ENCODE measurements at places on chromosomes 12 and 14.

GRCh38 chr12:45049912-45050750, 768 bp downstream of the DBX2 start:
- DNase-seq, result no peak

DNA sequence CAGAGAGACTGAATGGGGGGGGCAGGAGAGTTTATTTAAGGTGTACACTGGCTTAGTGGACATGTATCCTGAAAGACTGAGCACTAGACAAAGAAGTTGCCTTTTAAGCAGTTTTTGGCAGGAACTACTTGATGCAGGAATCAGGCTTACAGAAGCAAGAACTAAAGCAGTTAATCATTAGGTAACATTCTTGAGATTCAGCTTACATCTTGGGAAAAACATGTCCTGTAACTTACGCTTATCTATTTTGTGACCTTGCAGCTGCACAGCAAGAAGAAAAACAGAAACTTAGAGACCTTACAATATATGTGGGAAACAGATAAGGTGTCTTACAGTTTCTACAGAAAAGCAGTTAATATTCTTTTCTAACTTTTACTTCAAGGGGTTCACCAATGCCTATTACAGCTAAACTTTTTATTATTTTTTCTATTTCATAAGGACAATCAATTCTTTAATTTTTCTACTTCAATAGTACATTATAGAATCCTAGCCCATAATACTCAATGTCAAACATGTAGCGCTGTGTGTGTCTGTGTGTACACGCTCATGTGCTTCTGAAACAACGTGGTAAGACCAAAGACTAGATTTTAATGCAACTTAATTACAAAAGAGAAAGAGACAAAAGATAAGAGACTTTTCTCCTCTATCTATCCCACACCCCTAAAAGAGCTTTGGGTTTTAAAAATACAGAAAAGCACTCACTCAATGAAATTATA, 276.9 kb downstream of the PRKD1 start:
- DNase-seq, result no peak

GRCh38 chr14:58846682-58847465, 209.1 kb downstream of the DACT1 start:
- DNase-seq, result no peak

DNA sequence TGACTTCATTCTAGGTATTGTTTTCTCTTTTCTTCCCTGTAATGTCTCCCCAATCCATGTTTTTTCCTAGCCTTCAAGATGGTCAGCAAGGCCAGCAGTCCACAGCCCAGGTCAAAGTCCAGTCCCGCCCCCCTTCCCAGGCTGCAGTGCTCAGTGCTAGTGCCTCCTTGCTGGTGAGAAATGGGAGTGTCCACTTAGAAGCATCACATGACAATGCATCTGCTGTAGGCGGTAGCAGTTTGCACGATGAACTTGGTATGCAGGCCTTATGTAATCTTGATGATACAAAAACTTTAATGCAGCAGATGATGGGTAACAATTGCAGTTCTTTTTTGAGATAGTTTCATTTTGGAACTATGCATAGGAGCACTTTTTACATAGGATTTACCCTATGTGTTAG, 88.4 kb downstream of the PCNX1 start:
- DNase-seq, result no peak

- DNase-seq, result peak; percentile 30
These were observed 12.5 kb upstream of the IFT81 start for GRCh38 chr12:110111476-110112334.

GRCh38 chr12:69274861-69275260, 35.5 kb downstream of the CPSF6 start:
- DNase-seq, result no peak

- DNase-seq, result no peak
These were observed 23.2 kb upstream of the SERPINA12 start for GRCh38 chr14:94532447-94532846.

- DNase-seq, result no peak
These were observed 343.9 kb downstream of the CCER1 start for GRCh38 chr12:90611048-90611447.

GRCh38 chr14:92513966-92514843, 624 bp downstream of the RIN3 start:
- DNase-seq, result no peak

DNA sequence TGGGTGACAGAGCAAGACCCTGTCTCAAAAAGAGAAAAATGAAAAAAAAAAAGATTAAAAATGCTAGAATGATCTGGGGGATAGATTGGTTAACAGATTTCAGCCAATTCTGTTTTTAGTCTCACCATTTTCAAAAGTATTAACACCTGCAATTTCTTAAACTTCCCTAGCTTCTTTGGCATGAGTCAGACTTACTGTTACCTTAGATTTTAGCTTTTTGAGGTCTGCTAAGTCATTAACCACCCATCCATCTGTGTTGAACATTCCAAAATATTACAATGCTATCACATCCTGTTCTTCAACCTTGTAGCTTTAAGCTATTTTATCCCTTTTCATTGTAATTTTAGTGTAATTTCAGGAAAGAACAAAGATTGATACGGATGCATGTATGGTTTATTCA, 59.3 kb downstream of the PPP1R13B start:
- no peak for DNase-seq

DNA sequence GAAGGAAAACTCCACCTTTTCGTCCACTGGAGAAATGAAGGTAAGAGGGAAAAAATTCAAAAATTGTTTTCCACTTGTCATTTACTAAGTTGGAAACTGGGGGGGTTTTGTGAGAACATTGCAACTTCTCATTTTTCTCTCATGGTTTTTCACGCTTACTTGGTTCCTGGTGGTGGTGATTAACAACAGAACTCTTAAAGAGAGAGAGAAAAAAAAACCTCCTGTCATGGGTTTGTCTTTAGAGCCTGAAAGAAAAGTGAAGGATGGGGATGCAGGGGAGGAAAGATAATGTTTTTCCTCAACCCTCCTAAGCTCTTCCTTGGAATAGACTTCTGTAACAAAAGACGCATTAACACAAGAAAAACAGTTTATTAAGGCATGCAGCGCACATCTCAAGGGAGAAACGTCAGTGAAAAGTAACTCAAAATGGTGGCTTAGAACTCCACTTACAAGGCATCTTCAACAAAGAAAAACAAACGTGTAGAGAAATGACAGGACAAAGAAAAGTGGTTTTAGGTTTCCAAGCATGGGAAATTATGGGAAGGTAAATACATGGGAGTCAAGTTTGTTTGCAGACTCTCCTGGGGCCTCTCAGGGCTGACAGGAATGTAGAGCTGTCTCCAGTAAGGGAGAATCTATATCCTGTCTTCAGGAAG, 81.9 kb upstream of the ATF7IP start:
- DNase-seq, result peak; percentile 90

- DNase-seq, result no peak
These were observed 22.8 kb upstream of the SLC38A2 start for GRCh38 chr12:46395388-46395787.

- DNase-seq, result no peak
These were observed 198.0 kb upstream of the SYT1 start for GRCh38 chr12:78666584-78666983.

DNA sequence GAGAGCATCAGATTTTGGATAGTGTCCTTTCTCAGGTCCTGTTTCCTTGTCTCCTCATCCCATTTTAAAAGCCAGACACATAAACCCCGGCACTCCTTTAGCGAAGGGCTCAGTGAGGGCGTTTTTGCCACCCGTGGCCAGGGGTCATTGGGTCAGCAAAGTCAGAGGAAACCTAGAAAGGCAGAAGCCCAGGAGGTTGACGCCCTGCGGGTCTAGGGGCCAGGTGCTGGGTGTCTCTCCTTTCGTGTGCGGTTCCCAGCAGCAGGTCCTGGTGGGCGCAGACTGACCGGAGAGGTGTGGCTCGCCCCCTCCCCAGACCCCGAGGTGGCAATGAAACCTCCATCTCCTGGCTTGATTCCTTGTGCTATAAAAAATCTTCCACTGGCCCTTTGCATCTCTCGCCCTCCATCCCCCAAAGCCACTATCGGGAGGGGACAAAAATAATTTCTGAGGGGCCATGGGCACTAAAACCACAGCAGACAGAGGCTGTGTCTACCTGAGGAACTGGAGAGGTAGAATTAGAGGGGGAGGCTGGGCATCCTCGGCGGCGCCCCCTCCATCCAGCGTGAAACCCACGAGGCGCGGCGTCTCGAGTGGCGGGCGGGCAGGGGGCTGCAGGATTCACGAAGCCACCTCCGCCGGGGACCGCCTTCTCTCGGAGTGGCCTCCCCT, 858 bp upstream of the FRMD6 start:
- DNase-seq, result no peak

DNA sequence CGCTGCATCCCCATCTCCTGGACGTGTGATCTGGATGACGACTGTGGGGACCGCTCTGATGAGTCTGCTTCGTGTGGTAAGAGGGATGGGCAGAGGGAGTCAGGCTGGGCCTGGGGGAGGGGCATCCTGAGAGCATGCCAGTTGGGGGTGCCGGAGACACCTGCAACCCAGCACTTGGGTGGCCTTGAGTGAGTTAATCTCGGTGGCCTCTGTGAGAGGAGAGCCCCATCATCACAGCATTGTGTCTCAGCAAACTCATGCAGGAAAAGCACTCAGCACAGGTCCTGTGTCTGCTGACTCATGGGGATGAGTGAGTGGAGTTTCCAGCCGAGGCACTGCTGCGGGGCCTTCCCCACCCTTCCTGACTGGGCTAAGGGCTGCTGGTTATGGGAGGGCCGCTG, 19.6 kb upstream of the LRP1-AS start:
- no peak for DNase-seq

DNA sequence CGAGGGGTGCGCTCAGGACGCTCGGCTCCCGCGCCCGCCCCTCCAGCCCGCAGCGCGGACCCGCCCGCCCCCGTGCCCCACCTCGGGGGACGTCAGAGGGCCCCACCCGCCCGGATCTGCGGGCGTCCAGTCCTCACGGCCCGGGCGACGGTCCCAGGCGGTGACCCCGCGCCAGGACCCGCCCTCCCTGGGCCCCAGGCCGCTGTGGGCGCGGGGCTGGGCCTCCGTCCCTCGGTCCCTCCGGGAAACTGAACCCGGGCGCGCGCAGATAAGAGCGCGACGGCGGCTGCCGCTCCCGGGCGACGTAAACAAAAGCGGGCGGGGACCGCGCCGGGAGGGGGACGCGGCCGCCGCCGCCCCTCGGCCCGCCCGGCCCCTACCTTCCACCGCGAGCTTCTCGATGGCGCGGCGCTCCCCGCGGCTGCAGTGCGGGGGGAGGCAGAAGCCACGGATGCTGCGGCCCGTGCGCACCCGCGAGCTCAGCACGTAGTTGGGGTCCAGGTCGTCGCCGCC, 1.1 kb downstream of the CKB start:
- DNase-seq, result no peak

DNA sequence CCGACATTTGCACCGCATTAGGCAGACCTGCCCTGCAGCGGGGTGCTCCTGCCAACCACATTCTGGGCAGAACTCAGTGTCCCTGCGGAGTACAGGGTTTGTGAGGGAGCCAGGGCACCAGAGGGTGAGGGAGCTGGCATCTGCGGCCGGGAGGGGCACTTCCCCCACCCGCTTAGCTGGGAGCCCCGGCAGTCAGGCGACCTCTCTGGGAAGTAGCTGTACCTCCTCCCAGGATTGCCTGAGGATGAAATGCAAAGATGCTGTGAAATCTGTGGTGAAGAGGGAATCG, 58.6 kb downstream of the ANKRD9 start:
- DNase-seq, result no peak

GRCh38 chr12:4147031-4147481, 126.5 kb upstream of the CCND2 start:
- no peak for DNase-seq

DNA sequence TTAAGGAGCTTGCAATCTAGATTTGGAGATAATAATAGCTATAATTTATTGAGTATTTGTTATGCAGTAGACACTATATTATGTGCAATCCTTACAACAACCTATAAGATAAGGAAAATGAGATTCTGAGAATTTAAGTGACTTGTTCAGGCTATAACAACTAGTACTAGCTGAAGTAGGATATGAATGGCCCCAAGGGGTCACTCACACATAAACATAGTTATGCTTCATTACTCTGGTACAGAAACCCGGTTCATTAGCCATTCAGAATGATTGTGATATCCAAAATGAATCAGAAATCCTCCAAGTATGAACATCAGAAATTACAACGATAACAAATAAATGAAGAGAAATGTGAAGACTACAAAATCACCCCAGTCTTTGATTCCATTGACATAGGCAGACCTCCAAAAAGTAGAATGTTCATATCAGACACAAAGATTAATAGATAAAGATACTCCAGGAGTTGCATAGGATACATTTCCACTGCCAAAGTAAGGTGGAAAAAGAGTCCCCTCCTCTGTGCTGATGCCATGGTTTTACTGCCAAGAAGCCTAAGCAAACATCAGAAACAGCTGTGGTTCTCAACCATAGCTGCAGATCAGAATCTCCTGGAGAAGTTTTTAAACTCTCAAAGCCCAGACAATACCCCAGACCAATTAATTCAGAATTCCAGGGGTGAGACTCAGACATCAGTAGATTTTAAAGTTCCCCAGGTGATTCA, 8.6 kb upstream of the NID2 start:
- no peak for DNase-seq

DNA sequence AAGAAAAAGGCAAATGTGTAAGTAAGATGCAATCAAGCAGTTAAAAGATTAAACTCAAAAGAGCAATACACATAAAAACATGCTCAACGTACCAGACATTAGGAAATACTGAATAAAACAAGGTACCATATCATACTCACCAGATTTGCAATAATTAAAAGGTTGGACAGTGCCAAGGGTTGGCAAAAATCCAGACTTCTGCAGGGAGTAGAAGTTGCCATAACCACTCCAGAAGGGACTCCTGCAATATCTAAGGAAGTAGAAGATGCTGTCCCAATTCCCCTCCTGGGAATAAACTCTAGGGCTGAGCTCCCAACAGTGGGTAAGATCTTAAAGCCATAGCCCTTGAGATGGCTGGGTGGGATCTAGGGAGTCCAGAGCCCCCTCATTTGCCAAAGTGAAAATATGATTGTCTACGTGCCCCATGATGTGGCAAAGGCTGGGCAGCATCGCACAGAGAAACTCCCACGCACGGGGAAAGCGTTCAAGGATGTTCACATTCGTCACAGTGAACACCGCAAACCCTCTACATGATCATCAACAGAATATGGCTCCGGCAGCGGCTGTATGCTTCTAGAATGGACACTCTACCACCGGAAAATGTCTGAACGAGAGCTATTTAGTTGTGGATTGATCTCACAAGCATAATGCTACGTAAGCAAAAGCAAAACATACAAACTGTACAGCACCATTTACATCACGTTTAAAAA, 12.3 kb downstream of the KCTD10 start:
- no peak for DNase-seq

- no peak for DNase-seq
These were observed 169.5 kb downstream of the CHST11 start for GRCh38 chr12:104626069-104626837.

DNA sequence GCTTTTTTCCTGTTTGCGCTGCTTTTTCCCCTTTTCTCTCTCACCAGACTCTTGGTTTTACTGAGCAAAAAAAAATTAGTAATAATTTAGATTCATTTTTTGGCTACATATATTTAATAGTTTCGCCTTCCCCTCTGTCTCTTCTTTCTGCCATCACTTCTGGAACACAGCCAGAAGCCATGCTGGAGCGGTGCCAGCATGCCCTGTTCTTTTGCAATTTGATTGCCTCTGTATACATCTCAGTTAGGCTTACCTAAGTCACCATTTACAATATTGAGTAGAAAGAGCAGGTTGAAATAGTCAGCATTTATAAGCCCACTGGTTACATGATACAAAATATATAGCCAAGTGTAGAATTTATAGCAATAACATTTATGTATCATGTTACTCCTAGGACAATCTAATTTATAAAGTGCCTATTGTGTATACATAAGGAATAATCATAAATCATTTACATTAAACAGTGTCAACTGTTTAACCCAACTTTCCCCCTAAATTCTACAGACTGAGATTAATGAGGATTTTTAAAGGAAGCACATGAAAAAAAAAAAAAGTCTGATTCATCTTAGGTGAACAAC, 413.8 kb upstream of the SOX5 start:
- peak; percentile 34 for DNase-seq
